ENCODE measurements at places on chromosomes 16 and 17.

DNA sequence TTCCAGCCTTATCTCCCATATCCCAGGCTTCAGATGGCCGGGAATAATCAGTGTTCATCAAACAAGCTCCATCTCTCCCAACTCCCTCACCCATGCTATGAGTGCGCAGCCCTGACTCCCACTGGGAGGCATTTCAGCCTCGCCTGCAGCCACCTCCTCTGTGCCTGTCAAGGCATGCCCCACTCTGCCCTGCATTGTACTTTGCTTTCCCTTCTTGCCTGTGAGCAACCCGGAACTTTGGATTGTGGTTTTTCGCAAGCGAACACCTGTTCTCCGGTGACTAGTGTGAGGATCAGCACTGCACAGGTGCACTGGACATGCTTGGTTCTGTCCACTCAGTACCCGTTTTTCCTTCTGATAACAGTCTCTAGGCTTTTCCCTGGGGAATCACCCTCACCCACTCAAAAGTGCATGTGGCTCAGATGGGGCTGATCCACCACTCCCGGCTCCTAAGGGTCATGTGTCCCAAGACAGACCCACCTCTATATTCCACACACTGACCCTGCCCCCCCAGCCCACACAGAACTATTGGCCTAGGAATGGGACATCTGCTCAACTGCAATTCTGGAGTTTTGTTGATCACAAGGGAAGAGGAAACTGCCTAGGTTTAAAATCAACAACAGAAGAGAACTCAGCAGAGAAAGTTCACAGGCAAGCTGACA lies 9.1 kb downstream of the CHST6 start:
- DNase-seq: no peak

DNA sequence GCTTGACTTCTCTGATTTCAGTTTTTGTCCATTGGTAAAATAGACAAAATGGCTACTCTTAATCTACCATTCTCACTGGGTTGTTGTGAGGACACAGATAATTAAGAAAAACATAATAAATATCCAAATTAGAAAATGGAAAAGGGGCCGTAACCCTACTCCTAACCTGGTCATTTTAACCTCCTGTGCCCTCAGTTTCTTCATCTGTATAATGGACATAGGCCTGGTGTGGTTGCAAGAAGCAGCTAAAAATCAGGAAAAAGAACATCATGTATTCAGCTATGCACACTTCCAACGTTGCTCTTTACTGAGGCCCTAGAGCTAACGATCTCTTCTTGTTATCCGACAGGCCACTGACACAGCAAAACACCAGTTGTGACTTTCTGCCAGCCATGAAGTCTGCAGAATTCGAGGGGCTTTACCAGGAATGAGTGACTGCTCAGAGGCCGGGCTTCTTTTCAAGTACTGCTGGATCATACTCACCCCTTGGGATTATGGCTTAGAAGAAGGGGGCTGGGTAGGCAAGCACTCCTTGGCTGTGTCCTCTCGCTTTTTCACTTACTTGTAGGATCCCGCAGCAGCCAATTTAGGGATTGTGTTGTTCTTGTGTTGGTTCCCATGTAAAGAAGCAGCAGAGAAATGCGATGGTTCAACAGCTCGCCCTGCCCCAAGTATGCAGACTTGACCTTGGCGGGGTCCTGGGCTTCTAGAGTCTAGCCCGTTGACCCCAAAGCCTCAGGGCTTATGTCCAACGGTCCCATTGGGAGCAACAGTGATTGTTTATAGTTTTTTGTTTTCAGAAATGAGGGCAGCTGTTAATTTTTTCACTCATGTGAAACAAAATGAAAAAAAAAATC lies 20.9 kb downstream of the LDAF1 start:
- DNase-seq: no peak

DNA sequence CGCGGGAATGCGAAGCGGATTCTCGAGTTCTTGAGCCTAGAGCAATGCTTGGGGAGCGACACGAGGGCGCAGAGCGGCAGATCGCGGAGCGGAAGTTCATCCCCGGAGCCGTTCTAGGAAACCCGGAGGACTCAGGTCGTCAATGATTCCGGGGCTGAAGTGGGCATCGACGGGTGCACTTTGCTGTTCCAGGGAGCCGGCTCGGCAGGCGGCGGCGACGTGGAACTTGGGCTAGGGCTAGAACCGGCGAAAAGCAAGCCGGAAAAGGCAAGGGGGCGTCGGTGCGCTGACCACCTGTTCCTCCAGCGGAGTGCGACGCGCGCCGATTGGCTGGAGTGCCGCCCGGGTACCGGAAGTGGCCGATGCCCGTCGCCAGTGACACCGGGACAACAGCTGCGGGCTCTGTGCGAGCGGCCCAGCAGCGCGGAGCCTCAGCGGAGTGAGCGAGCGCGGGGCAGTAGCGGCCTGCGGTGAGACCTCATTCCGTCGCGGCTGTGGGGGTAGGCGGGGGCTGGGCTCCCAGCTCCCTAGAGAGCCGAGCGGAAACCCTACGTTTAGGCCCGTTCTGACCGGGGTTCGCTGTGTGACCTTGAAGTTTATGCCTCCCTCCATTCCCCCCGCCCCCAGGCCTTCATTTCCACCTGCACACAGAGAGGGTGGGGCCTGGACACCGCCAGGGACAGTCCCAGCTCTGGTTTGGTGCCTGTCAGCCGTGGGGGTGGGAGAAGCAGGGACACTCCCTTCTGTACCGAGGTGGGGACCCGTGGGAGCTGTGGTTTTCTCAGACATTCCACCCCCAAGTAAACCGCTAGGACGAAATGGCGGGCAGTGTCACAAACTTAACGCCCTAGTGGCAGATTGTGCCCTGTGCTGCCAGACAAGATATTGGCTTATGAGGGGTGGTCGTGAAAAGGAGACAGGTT lies at the start of gene ZFP3:
TSS of gene ZFP3 (plus strand) at position 362 of the 923 bp plus-strand sequence. CDS start 13,038 bp downstream, outside the sequence.
- DNase-seq: peak; percentile 64

DNA sequence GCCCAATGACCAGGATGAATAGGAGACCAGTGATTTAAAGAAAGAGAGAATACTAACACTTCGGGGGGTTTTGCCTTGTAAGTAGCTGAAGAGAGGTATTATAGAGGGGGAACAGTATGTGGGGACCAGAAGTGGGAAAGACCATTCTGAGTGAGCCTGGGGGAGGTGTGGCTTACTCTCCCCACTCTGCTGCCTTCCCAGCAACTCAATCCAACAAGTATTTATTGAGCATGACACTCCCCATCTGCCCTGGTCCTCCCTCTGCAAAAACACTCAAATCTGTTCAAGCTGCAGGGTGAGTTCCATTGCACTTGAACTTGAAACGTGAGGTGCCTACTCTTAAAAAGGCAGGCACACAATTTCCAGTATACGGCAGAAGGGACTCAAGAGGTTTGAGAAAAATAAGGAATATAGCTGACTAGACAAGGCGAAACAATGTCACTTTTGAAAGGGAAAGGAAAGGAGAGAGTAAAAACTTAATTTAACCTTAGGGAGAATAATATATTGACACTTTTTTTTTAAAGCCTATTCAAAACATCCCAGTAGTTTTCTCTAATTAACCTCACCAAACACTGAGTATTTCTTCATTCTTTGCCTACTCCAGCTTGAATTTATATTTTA lies 8.2 kb downstream of the FAM117A start:
- DNase-seq: no peak

- DNase-seq: no peak
These were observed 33.5 kb downstream of the IRX3 start for GRCh38 chr16:54253118-54253517.

DNA sequence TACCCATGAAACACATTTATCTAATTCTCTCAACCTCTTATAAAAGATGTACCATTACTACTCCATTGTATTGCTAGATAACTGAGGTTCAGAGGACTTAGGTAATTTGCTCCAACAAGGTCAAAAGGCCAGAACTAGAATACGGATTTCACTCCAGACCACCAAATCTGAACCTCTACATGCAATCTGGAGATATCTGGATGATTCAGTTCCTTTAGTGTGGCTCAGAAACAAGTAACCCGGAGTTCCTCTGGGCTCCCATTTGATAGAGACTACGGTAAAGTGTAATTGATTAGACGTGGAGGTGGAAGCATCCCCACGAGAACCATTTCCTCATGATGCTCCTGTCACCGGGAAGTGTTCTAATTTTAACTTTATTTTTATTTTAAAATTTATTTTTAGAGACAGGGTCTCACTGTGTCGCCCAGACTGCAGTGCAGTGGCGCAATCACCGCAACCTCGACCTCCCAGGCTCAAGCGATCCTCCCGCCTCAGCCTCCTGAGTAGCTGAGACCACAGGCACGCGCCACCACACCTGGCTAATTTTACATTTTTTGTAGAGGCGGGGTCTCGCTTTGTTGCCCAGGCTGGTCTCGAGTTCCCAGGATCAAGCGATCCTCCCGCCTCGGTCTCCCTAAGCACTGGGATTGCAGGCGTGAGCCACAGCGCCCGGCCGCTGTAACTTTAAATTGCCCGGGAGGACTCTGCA lies 608 bp upstream of the COX10 start:
- no peak for DNase-seq

DNA sequence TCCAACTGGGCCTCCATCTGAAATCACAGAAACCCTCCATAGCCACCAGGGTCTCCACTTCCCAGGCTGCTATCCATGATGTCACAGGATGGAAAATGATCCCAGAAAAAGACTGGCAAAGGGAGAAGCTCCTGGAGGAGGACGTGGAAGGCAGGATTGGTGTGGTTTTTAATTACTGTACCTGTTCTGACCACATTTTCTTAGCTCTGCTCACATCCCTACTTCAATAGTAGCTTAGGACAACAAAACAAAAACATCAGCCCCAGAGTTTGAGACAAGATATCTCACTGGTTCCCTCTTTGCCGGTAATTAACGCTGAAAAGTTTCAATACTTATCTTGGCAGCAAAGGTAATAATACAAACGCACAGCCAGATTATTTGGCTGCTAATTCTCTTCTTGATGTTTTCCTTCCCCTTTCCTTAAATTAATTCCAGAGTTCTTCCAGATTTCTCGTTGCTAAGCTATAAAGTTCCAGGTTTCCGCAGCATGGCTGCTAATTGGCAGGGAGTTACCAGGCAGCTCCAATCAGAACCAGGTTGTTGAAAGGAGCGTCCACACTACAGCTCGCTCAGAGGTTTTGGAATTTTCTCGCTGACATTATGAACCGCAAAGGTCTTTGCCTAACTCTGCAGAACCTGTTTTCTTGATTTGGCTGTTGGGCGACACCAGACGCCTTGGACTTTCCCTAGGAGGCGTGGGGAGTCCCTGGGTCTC lies 263.4 kb downstream of the MRTFB start:
- no peak for DNase-seq

- no peak for DNase-seq
These were observed 244.6 kb upstream of the CCL2 start for GRCh38 chr17:34010534-34010933.

DNA sequence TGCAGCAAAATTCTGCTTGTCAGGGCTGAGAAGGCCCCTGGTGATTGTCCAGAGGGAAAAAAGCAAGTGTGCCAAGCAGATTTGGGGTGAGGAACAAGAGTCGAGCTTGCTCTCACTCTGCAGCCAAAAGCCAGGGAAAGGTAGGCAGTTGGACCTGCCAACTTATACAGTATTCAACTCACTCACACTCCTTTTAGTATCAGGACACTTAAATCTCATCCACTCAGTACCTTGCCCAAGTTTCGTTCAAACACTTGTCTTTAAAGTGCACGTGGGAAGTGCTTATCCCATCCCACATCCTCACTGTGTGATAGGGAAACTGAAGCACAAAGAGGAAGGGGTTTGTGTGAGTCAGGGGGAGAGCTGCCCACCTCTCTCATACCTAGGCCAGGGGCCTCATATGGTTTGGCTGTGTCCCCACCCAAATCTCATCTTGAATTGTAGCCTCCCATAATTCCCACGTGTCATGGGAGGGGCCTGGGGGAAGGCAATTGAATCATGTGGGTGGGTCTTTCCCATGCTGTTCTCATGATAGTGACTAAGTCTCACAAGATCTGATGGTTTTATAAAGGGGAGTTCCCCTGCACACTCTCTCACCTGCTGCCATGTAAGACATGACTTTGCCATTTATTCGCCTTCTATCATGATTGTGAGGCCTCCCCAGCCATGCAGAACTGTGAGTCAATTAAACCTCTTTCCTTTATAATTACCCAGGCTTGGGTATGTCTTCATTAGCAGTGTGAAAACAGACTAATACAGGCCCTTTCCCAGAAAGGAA lies 25.6 kb upstream of the CES5A start:
- DNase-seq: no peak

DNA sequence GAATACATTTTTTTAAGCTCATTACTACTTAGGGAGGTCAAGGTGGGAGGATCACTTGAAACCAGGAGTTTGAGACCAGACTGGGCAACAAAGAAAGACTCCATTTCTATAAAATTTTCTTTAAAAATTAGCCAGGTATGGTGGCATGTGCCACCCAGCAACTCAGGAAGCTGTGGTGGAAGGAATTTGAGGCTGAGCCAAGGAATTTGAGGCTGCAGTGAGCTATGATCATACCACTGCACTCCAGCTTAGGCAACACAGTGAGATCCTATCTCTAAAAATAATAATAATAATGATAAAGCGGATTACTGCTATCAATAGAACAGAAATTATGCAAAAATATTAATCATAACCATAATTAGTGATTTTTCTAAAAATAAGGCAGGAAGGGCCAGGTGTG lies 170.3 kb downstream of the COPRS start:
- no peak for DNase-seq

DNA sequence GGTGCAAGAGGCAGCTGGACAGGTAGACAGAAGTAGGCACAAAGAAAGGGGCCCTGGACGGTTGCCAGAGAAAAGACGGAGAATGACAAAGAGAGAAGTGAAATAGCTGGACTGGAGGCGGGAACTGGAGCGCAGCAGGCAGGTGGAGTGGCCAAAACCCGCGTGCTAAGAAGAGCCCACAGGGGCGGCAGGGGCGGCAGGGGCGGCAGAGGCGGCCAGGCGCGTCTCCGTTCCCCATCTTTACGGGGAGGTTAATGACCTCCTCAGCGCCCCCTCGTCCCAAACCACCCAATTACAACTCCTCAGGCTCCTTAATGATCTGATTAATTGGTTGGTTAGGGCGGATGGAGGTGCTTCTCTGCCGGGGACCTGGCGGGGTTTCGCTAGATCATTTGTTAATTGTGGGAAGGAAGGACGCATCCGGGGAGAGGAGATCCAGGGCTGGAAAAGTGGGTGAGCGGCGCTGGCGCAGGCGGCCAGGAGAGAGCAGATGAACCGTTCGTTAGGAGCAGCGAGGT lies 15.4 kb upstream of the HOXB9 start:
- no peak for DNase-seq

- no peak for DNase-seq
These were observed 73.0 kb upstream of the NKD1 start for GRCh38 chr16:50475170-50475569.

GRCh38 chr17:66200685-66201092 lies 8.8 kb upstream of the CEP112 start:
- DNase-seq: peak; percentile 30

Measured in CD4-positive, alpha-beta T cell (primary cell).